ENCODE measurements at places on chromosomes 5 and 9.

GRCh38 chr5:143833177-143833576 is 21.2 kb downstream of the HMHB1 start:
- DNase-seq: no peak

DNA sequence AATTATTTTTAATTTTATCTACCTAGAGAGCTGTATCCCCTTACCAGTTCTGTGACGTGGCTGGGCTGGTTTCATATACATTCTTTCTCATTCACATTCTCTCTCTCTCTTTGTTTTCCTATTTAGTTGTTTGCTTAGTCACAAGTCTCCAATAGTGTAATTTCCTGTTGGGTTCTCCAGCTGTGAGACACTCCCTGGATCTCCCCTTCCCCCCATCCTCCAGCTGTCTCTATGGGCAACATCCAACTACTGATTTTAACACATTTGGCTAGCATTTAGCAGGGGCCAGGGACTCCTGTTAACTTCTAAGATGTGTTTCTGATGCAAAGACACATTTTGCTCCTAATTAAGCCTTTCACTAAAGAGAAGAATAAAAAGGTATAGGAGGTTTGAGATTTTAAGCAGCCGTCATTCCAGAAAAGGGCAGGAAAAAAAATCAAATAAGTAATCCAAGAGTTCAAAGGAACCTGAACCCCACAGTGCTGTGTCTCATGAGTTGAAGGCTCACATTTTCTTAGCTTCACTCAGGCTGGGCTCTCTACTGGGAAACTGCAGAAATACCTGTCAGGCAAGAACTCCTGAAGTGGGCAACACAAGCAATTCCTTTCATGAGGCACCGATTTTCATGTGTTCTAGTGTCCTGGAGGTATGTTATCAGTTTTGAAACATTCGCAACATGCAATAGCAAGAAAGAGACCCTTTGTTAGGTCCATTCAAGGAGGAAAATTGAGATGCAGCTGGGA is 198.7 kb upstream of the C9orf72 start:
- no peak for DNase-seq

DNA sequence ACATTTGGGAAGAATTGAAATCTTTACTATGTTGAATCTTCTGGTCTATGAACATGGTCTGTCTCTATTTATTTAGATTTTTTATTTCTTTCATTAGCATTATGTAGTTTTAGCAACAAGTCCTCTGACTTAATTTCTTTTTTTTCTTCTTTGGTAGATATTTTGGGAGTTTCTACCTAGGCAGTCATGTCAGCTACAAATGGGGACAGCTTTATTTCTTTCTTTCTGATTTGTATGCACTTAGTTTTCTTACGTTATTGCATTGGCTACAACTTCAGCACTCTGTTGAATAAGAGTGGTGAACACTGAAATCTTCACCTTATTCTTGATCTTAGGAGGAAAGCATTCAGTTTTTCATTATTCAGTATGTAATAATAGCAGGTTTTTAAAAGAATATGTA is 33.5 kb downstream of the SMC5 start:
- DNase-seq: no peak

DNA sequence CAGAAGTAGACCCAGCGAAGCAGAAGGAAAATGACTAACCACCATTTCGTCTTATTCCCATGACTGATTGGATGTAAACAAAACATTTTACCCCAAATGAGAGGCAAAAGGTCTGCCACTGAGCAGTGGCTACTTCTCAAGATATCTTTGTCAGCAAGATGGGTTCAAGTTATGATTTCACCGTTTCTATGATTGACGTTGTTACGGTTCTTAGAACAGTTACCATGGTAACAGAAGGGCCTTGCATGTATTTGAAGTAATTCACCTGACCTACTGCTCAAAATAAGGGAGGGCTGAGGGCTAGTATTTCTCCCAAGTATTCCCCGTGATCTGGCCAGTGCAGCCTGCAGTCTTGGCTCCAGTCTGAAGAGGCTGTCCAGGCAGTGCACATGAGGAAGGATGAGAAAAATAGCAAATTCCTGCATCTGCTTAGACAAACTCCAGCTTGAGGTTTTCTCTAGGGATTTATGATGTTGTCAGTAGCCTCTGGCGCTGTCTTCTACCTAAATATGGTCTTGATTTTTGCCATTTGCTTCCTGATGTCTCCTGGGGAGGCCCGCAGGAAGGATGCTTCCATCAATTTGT is 372.7 kb downstream of the TMEM38B start:
- no peak for DNase-seq

DNA sequence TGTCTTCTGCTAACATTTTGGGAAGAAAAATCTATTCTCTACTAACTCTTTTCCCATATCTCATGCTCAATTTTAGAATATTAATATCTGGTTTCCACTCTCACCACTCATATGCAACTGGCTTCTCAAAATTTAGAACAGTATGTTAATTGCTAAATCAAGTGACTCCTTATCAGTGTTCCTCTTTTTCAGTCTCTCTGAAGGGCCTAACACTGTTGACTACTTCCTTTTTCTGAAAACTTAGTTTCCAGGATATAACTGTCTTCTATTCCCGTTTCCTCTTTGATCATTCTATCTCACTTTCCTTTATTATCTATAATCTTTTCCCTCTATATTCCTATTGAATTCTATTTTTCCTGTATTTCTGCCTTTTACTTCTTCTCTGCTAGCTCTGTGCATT is 1717.2 kb upstream of the C9orf72 start:
- DNase-seq: no peak

GRCh38 chr5:100890461-100891008 is 12.5 kb downstream of the ST8SIA4 start:
- no peak for DNase-seq

DNA sequence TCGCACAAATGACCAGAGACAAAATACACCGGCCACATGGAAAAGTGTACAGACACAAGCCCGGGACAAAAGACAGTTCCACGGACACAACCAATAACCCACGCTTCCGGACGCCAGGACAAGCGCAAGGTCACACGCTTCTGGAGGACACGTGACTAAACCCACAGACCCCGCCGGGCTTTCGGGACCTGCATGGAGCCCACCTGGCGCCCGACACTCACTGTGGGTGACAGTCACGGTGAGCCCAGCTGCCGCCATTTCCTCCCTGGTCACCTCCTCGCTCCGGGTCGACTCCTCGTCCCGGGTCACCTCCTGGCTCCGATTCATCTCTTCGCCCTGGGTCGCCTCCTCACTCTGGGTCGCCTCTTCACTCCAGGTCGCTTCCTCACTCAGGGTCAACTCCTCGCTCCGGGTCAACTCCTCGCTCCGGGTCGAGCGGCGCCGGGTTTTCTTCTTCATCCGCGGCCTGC is 470 bp downstream of the BAG1 start:
- no peak for DNase-seq

DNA sequence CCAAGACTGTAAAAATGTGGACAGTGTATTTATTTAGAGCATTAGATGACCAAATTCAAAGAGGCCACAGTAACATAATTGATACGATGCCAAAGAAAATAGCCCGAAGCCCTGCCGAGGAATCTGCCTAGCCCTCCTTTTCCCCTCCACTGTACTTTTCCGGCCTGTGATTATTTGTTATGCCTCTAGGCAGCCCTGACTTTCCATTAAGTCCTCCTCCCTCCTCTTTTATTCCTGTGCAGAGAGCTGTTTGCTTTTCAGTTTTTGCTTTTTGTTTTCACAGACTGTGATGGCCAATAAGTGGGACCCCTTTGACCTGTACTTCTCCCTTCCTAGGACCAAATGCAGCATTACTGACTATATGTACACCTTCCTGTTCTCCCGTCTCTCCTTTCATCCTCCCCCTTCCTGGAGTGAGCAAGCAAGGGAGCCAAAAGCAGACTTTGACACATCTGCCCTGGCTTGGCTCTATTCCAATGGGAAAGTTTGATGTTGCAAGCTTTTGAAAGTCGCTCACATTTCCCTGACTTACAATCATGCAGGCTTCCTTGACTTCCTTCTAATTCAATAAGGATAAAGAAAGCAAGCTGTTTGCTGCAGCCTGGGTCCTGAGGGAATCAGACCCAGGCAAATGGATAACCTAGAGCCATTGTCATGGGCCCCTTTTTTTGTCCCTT is 76.1 kb downstream of the NREP start:
- no peak for DNase-seq

DNA sequence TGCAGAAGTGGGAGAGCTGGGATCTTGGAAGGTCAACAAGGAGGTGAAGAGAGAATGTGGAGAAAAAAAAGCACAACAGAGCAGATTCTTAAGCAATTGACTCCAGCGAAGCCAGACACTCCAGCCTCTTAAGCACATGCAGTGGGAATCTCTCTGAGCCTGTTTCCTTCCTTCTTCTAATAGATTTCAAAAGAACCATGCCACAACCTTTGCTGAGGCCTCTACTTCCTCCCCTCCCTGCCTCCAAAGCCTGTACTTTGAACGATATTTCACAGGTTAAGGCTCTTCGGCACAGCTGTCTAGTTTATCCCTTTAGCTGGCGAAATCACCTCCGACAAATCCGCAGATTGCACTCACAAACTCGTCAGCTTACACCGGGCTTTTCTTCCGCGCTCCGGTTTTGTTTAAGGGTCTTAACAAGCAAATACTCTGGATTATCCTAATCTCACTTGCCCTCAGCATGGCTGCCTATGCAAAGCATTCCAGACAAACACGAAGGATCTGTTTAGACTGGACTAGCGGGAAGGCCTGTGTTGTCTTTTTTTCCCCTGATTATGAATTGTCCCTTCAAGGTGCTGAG is 211.6 kb upstream of the PANK3 start:
- DNase-seq: no peak

DNA sequence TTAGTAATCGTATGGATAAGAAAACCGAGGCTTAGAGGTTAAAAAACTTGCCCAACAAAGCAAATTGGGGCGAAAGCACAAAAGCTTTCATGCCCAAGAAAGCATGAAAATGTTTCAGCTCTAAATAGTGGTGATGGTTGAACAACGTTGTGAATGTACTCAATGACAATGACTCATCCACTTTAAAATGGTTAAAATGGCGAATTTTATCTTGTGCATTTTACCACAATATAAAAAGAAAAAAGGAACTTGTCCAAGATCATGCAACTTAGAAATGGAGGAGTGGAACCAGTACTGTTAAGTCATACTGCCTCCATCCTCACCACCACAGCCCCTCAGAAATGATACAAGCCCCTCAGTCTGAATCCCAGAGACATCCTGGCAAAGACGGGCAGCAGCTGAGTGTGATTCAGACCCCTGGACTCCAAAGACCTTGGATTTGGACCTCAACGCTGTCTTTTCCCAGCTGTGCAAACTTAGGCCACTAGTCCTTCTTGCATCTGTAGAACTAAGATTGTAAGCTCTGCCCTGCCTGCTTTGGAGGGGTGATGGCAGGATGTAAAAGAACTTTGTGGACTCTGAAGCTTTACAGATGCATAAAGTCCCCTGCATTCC is 158.4 kb downstream of the GABBR2 start:
- DNase-seq: no peak

DNA sequence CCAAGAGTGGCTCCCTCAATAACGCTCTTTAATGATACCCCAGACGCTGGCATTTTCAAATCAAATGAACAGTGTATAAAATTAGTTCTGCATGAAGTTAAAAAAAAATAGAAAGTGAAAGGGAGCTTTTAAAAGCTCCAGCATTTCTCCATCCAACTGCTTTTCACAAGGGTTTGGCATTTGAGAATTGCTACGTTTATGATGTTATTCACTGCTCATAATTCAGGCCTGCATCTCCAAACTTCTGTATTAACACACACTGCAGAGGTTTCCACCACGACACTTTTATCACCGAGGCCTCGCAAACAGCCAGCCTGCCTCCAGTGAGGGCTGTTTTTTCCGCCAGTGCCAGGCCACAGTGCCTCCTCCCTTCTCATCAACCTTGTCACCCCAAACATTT is 205.5 kb upstream of the EFNA5 start:
- DNase-seq: no peak

DNA sequence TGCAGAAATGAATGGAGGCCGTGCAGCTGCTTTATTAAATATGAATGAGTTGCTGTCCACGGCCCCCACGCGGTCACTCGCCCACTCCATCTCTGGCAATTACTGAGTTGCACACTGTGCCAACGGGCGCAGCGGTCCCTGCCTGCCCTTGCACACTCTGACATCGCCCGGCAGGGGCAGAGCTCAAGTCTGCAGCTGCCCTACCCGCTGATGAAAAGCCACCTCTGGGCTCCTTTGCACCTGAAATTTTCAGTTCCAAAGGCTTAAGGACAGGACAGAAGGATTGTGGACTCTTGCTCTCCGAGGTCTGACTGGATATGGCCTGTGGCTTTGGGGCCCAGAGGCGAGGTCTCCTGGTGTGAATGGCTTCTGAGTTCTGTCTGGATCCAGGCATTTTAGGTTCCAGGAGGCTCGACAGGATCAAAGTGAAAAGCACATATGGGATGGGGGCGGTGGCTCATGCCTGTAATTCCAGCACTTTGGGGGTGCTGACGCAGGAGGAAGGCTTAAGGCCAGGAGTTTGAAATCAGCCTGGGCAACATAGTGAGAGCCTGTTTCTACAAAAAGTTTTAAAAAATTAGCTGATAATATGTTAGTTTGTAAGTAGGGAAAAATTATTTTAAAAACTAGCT is 201.8 kb downstream of the PAX5 start:
- no peak for DNase-seq
